Aortic smooth muscle cell (primary cell): ENCODE measurements at places on chromosomes 11 and 22. TPM values are rescaled to one million over a fixed set of nuclear protein-coding genes. Genes with fewer than 3 reads are reported as not detected.

Gene KDM4E
- total RNA-seq = not detected in 2 replicates

Gene ZPR1
- 32.8 and 34.7 TPM in 2 replicates for total RNA-seq

Gene RSF1
- total RNA-seq = 39.9 and 46.7 TPM in 2 replicates

Gene DUSP8
- 0.40 and 0.62 TPM in 2 replicates for total RNA-seq

Gene MS4A8
- not detected in 2 replicates for total RNA-seq

Gene OR51I1
- 0.06 TPM in 1 of 2 replicates, not detected in the other for total RNA-seq

Gene LRRC4C
- 0.40 and 2.2 TPM in 2 replicates for total RNA-seq

Gene ADM2
- total RNA-seq = under 0.01 and 0.37 TPM in 2 replicates

Gene RHOD
- total RNA-seq = 9.1 and 16.8 TPM in 2 replicates

Gene GNAZ
- 1.8 and 2.8 TPM in 2 replicates for total RNA-seq

Gene OR2D2
- 0.13 and 0.44 TPM in 2 replicates for total RNA-seq

Gene PI4KA
- total RNA-seq = 33.2 and 36.9 TPM in 2 replicates

Gene PRPF19
- 28.5 and 34.5 TPM in 2 replicates for total RNA-seq

Gene SLC29A2
- total RNA-seq = under 0.01 and 0.12 TPM in 2 replicates

Gene OR2AT4
- total RNA-seq = not detected in 2 replicates

Gene NECTIN1
- total RNA-seq = 2.4 and 2.9 TPM in 2 replicates

Gene SAA1
- not detected in 2 replicates for total RNA-seq

Gene KCNQ1OT1
- total RNA-seq = 2.0 and 2.3 TPM in 2 replicates

Gene COX8A
- 467 and 521 TPM in 2 replicates for total RNA-seq

Gene GUCY1A2
- total RNA-seq = 0.31 and 0.53 TPM in 2 replicates

Gene NPAS4
- total RNA-seq = not detected in 2 replicates

Gene PHETA2
- 11.4 and 16.2 TPM in 2 replicates for total RNA-seq

Gene MMP12
- not detected in 2 replicates for total RNA-seq

Gene VSIG10L2
- total RNA-seq = not detected in 2 replicates

Gene OR56B4
- total RNA-seq = not detected in 2 replicates

Gene DRAP1
- total RNA-seq = 574 and 841 TPM in 2 replicates

Gene OR2AG2
- total RNA-seq = 0.13 and 0.19 TPM in 2 replicates

Gene AGBL2
- total RNA-seq = 1.2 and 1.6 TPM in 2 replicates

Gene CASP1
- total RNA-seq = 33.2 and 34.4 TPM in 2 replicates

Gene HPX
- 0.79 and 1.4 TPM in 2 replicates for total RNA-seq

Gene TREH
- total RNA-seq = not detected in 2 replicates

Gene SCUBE2
- total RNA-seq = 1.5 and 5.5 TPM in 2 replicates

Gene ZNRF3
- 2.3 and 2.4 TPM in 2 replicates for total RNA-seq

Gene CACNA1I
- total RNA-seq = under 0.01 and 0.12 TPM in 2 replicates

Gene CRYAB
- 25.2 and 45.1 TPM in 2 replicates for total RNA-seq

Gene DCHS1
- total RNA-seq = 5.4 and 22.3 TPM in 2 replicates

Gene TCN1
- under 0.01 TPM in 1 of 2 replicates, not detected in the other for total RNA-seq

Gene TRMT112
- 197 and 232 TPM in 2 replicates for total RNA-seq

Gene PRG3
- not detected in 2 replicates for total RNA-seq

Gene KRTAP5-10
- total RNA-seq = not detected in 2 replicates

Gene CCDC116
- 0.19 TPM in 1 of 2 replicates, not detected in the other for total RNA-seq

Gene FOXRED2
- 7.2 and 8.6 TPM in 2 replicates for total RNA-seq

Gene FGF4
- total RNA-seq = not detected in 2 replicates

Gene PGA4
- total RNA-seq = 0.06 TPM in 1 of 2 replicates, not detected in the other

Gene OR8G5
- total RNA-seq = not detected in 2 replicates

Gene LRRC56
- 0.25 and 0.53 TPM in 2 replicates for total RNA-seq

Gene OSBPL5
- total RNA-seq = 41.7 and 49.4 TPM in 2 replicates

Gene B3GAT1
- not detected in 2 replicates for total RNA-seq

Gene MFRP
- total RNA-seq = not detected in 2 replicates

Gene PRODH
- total RNA-seq = 0.06 TPM in 1 of 2 replicates, not detected in the other

Gene MLC1
- 2.1 and 2.2 TPM in 2 replicates for total RNA-seq

Gene AQP11
- total RNA-seq = 0.40 and 0.56 TPM in 2 replicates

Gene CCDC34
- total RNA-seq = 4.0 and 4.9 TPM in 2 replicates
